ENCODE measurements at places on chromosomes 5 and 9. TPM values are rescaled to one million over a fixed set of nuclear protein-coding genes. Genes with fewer than 3 reads are reported as not detected.

- no peak for DNase-seq
- no peak overlapping the region for H3K27ac ChIP-seq
- no peaks in the 10 kb centered on the region for H3K4me1 ChIP-seq
- H3K4me3 ChIP-seq: no peak overlapping the region
- H3K27me3 ChIP-seq: no peaks in the 10 kb centered on the region
These were observed 11.6 kb downstream of the PSIP1 start for GRCh38 chr9:15499139-15499538.

DNA sequence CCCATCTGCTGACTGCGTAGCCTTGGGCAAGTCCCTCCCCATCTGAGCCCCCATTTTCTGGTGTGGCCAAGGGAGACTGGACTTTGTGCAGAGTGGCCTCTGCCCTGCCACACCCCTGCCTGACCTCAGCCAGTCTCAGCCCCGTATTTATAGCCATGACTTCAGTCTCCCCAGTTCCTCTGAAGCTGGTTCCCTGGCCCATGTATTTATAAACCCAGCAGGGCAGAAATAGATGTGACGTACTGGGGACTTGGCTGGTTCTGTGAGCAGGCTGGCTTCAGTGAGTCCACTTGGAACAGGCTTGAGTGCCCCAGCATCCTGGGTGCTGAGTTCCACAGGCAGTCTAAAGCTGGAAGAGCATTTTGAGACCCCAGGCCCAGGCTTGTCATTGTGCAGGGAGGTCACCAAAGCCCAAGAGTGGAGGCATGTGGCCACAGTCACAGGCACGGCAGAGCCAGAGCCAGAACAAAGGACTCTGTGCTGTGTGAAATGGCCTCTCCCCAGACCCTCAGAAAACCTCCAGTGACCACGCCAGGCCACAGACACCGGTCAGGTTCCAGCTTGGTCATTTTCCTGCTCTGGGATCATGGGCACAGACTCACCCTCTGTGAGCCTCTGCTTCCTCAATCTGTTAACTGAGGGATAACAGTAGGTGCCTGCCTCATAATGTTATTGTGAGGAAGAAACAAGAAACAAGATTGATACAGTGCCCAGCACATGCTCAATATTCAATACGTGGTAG lies 30.4 kb upstream of the SYNPO start:
- no peak overlapping the region for H3K4me3 ChIP-seq
- H3K36me3 ChIP-seq: no peaks in the 10 kb centered on the region
- peak; percentile 95 for DNase-seq
- peaks cover 73% of the 10 kb centered on the region for H3K4me1 ChIP-seq
- H3K27ac ChIP-seq: peak overlapping the region; percentile 97

MELK gene
- not detected for total RNA-seq

- DNase-seq: no peak
- peaks cover 36% of the 10 kb centered on the region for H3K27me3 ChIP-seq
- H3K36me3 ChIP-seq: no peaks in the 10 kb centered on the region
- H3K4me1 ChIP-seq: no peaks in the 10 kb centered on the region
These were observed 34.1 kb downstream of the SLC6A3 start for GRCh38 chr5:1411099-1411498.

DNA sequence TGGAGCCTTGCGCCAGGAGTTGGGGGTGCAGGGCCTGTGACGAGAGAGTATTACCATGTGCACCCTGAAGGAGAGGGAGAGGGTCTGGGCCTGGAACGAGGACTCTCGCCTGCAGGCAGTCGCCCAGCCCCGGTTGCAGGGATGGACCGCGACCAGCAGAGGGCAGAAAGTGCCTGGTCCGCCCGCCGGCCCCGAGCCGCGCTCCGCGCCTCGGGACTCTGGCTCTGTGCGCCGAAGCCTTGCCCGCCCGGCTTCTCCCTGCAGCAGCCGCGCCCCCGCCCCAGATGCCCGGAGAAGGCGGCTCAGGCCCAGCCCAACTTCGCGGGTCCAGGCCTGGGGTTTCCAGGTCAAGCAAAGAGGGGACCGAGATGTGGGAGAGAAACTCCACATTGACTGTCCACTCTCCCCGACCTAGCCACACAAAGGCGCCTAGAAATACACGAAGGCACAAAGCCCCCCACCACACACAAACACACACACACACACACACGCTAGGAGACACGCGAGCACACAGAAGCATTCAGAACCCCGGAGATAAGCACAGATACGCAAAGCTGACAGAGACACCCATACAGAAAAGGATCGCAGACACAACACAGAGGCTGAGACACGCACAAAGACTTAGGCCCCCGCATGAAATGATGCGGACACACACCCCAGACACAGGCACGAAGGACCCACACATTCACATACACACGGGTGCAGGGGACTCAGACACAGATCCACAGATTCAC lies 2.0 kb upstream of the LMX1B start:
- H3K4me1 ChIP-seq: peaks cover 9% of the 10 kb centered on the region
- H3K27ac ChIP-seq: no peak overlapping the region
- H3K4me3 ChIP-seq: peak overlapping the region; percentile 14
- H3K27me3 ChIP-seq: peaks cover 57% of the 10 kb centered on the region
- no peak for DNase-seq

ANKRD18B gene
- not detected for total RNA-seq

DNA sequence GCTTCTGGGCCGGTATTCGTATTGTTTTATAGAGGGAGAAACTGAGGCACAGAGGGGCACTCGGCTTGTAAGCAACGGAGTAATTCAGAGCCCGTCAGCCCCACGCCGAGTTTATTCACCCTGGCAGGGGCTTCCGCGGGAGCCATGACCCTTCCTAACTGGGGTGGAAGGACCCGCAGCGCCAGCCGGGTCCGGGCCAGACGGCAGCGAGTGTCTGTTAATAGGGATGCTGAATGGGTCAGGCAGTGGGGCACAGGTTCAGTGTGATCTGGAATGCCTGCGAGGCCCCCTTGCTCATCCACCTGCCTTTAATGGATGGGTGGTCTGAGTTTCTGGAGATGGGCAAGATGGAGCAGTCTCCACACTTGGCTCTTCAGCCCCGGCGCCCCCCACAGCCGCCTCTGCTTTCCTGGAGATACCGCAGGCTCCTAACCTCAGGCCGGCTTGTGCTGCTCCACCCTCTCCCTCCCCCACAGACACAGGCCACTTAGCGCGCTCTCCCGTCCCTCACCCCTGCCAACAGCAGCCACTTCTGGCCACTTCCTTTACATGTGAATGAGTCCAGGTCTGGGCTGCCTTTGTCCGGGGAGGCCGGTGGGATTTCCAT lies 147.1 kb downstream of the ERCC6L2 start:
- no peak for DNase-seq
- no peak overlapping the region for H3K4me3 ChIP-seq
- H3K36me3 ChIP-seq: no peaks in the 10 kb centered on the region
- H3K27me3 ChIP-seq: peaks cover 60% of the 10 kb centered on the region

DNA sequence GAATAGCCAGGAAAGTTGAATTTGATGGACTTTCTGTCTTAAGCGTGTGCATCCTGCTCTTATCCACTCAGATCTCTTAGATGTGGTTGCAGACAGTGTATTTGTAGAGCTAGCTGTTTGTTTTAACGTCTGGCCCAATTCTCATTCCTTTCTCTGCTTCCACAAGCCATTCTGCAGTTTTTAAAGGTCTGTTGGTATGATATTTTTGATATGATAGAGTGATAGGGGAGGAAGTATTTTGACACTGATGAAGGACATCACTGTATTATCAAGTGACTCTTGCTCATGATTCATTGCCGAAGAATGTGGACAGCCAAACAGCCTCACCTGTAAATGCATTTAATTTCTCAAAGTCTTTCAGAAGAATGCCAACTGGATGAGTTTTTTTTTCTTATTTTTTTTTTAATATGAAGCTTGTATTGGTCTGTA lies 4.5 kb downstream of the TJP2 start:
- H3K27ac ChIP-seq: no peak overlapping the region
- no peaks in the 10 kb centered on the region for H3K27me3 ChIP-seq
- no peak for DNase-seq
- H3K4me1 ChIP-seq: peaks cover 15% of the 10 kb centered on the region

DNA sequence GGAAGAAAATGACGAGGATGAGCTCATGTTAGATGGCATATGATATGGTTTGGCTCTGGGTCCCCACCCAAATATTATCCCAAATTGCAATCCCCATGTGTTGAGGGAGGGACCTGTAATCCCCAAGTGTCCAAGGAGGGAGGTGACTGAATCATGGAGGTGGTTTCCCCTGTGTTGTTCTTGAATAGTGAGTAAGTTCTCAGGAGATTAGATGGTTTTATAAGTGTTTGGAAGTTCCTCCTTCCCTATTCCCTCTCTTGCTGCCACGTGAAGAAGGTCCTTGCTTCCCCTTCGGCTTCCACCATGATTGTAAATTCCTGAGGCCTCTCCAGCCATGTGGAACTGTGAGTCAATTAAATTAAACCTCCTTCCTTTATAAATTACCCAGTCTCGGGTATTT lies 10.1 kb downstream of the EDIL3 start:
- H3K27ac ChIP-seq: no peak overlapping the region
- DNase-seq: no peak
- H3K27me3 ChIP-seq: no peaks in the 10 kb centered on the region
- no peaks in the 10 kb centered on the region for H3K4me1 ChIP-seq
- H3K4me3 ChIP-seq: no peak overlapping the region

DNA sequence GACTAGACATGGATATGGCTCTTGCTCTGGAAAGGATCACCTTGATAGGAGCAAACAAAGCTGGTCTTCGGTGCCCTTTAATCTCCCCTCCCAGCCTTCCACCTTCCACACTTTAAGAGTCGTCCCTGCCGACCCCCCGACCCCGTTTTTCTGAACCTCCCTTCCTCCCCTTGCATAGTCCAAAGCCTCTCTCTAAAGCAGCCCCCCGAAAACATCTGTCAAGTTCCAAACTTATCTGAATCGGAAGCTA lies 423 bp upstream of the NUP214 start:
- H3K4me1 ChIP-seq: peaks cover 20% of the 10 kb centered on the region
- H3K27ac ChIP-seq: peak overlapping the region; percentile 90
- no peaks in the 10 kb centered on the region for H3K27me3 ChIP-seq
- peaks cover 26% of the 10 kb centered on the region for H3K36me3 ChIP-seq

GRIN1 gene
- total RNA-seq: not detected

DNA sequence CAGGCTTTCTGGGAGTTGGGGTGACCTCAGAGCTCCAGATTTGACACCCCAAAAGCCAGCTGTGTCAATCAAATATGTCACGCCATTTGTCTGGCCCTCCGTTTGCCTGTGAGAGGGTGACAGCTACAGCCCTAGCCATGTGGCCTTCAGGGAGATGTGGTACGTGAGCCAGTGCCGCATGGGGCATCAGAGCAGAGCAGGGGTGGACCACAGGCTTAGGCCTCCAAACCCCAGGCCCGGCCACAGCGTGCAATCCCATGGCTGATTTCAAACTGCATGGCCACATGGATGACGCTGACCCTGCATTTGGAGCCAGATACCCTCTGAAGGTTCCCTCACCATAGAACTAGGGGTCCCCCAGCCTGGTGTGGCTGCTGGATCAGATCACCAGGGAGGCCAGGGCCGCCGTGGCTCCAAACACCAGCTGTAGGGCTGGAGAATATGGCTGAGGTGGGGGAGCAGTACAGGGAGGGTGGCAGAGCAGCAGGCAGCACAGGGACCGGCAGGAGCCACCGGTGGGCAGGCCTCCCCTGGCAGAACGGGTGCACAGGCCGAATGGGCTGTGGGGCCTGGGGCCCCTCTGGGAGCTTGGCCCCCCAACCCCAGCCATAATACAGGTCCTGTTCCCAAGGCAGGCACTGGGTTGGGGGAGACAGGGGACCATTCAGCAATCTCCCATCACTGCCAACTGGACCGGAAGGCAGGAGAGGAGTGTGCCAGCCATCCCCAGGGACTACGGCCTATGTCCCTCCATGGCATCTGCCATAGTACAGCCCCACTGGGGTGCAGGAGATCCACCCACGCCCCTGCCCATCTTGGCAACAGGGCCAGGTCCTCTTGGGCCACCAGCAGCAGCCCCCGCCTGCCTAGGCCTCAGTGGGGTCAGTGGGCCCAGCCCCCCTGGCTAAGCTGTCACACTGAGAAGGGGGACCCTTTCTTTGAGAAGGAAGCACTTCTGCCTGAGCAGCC lies 1.5 kb downstream of the SAPCD2 start:
- H3K27me3 ChIP-seq: peaks cover 11% of the 10 kb centered on the region
- H3K4me3 ChIP-seq: no peak overlapping the region
- H3K36me3 ChIP-seq: no peaks in the 10 kb centered on the region
- H3K4me1 ChIP-seq: peaks cover 13% of the 10 kb centered on the region

- no peak for DNase-seq
- no peak overlapping the region for H3K27ac ChIP-seq
- H3K27me3 ChIP-seq: no peaks in the 10 kb centered on the region
- no peak overlapping the region for H3K4me3 ChIP-seq
- H3K4me1 ChIP-seq: peaks cover 12% of the 10 kb centered on the region
These were observed 72.5 kb downstream of the AMBP start for GRCh38 chr9:114005371-114006154.

GRCh38 chr5:108898707-108899106 lies 151.0 kb downstream of the FER start:
- no peaks in the 10 kb centered on the region for H3K4me1 ChIP-seq
- H3K27me3 ChIP-seq: no peaks in the 10 kb centered on the region

DNA sequence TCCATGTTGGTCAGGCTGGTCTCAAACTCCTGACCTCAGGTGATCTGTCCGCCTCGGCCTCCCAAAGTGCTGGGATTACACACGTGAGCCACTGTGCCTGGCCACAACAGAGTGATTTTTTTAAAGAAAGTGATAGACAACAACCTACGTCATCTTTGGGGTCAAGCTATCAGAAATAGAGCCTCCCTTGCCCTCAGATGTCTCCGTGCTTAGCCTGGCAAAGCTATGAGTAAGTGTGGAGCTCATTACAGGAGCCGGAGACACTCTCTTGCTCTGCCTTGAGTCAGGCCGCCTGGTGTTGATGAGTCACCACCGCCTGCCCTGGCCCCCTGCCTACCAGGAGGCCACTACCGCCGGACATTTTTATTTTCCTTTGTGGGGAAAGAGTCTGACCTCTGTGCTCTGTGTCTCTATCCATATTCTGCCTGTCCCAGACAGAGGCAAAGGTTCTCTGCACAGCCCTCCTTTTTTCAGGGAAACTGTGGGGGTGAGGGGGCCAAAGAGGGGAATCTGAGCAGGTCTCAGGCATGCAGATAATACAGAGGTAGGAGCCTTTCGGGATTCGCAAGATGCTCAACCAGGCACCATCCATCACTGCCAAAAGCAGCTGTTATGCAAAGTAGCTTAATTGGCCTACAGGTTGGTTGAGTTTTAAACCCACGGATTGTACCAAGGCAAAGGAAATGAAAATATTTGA lies 123.7 kb upstream of the CPEB4 start:
- H3K36me3 ChIP-seq: no peaks in the 10 kb centered on the region
- peak overlapping the region; percentile 95 for H3K27ac ChIP-seq
- peaks cover 57% of the 10 kb centered on the region for H3K4me1 ChIP-seq
- no peaks in the 10 kb centered on the region for H3K27me3 ChIP-seq
- H3K4me3 ChIP-seq: no peak overlapping the region

- no peak overlapping the region for H3K27ac ChIP-seq
- no peak for DNase-seq
- H3K4me1 ChIP-seq: no peaks in the 10 kb centered on the region
- no peak overlapping the region for H3K4me3 ChIP-seq
These were observed 58.3 kb upstream of the ERCC6L2 start for GRCh38 chr9:95817205-95817604.

GRCh38 chr9:93953496-93954433 lies 1.4 kb downstream of the BARX1 start:
- no peaks in the 10 kb centered on the region for H3K36me3 ChIP-seq
- peaks cover 30% of the 10 kb centered on the region for H3K4me1 ChIP-seq
- H3K27ac ChIP-seq: no peak overlapping the region
- peaks cover 94% of the 10 kb centered on the region for H3K27me3 ChIP-seq
- no peak overlapping the region for H3K4me3 ChIP-seq
- DNase-seq: no peak

FSTL4 gene
- total RNA-seq: not detected

GRCh38 chr5:123795688-123796087 lies 283.7 kb downstream of the CSNK1G3 start:
- H3K27ac ChIP-seq: no peak overlapping the region
- H3K4me3 ChIP-seq: no peak overlapping the region
- H3K27me3 ChIP-seq: no peaks in the 10 kb centered on the region
- DNase-seq: no peak
- H3K36me3 ChIP-seq: no peaks in the 10 kb centered on the region

LCN12 gene
- total RNA-seq: not detected
